Omental fat pad (tissue), 4 donors: ENCODE measurements at places on chromosomes 13 and 19.

- DNase-seq: no peak
Measured at GRCh38 chr13:109695402-109696190, 90.8 kb downstream of the IRS2 start.

- no peak for DNase-seq
Measured at GRCh38 chr13:54879036-54879435, 1850.4 kb downstream of the OLFM4 start.

DNA sequence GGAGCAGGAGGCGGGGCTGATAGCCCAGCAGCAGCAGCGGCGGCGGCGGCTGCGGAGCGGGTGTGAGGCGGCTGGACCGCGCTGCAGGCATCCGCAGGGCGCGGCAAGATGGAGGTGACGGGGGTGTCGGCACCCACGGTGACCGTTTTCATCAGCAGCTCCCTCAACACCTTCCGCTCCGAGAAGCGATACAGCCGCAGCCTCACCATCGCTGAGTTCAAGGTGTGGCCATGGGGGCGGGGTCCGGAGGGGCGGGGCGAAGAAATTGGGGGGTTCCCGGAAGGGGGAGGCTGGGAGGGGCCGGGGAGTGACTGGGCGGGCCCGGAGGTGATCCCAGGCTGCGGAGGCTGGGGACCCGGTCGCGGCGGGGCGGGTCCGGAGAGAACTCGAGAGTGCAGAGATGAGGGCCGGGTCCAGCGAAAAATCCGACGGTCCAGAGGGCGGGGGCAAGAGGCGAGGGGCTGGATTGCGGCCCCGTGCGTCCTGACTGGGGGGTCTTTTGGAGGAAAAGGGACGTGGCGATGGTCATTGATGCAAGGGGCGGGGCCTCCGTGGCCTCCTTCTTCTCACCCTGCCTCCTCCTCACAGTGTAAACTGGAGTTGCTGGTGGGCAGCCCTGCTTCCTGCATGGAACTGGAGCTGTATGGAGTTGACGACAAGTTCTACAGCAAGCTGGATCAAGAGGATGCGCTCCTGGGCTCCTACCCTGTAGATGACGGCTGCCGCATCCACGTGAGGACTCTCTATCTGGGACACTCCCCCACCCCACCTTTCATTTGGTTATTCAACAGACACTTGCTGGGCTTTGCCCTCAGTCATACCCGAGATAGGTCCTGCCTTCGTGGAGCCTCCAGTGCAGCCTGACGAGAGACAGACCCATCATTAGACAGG lies at the start of gene TBCB:
TSS of gene TBCB (plus strand) at position 16 of the 891 bp plus-strand sequence. CDS start at position 109, 93 bp downstream.
- peak; percentile 74 for DNase-seq

DNA sequence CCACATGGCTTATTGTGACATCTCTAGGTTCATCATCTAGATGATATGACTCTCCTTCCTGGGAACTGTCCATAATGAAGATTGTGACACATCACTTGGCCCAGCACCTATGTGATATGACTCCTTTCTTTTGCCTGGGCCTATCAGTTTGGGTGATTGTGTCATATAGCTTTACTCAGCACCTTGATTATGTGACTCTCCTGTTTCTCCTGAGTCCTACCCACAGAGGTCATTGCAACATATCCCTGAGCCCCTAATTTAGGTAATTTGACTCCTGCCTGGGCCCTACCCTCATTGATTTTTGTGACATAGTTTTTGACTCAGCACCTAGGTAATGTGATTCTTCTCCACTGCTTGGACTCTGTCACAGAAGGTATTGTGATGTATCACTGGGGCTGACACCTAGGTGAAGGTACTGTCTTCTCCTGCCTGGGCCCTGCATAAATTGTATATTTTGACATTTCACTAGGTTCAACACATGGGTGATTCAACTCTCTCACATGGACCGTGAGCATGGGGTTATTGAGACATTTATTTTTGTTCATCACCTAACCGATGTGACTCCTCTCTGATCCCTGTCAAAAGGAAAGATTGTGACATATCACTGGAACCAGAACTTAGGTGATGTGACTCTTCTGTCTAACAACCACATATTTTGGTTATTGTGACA lies 26.2 kb upstream of the ZNF254 start:
- no peak for DNase-seq

DNA sequence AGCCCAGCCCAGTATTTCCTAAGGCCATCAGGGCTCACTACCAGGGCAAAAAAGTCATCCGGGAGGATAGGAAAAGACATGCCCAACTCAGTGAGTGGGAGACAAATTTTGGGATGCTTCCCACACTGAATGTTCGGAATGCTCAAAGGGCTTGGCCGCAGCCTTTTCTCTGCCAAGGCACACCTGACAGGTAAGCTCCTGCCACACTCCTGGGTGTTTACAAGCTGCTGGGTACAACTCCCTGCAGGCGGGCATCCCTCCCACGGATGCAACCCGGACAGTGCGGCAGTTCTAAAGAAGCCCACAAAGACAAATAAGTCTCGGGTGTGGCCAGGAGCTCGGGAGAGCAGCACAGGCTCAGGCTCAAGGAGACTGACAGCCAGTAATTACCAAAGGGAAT lies 28.1 kb downstream of the SLC7A1 start:
- DNase-seq: no peak
